Fibroblast of villous mesenchyme (primary cell): ENCODE measurements at places on chromosomes 11 and 22.

- no peak for DNase-seq
Measured at GRCh38 chr11:45393334-45393733, 107.2 kb upstream of the SYT13 start.

GRCh38 chr11:85133636-85134035 lies 493.5 kb downstream of the DLG2 start:
- DNase-seq, result no peak

DNA sequence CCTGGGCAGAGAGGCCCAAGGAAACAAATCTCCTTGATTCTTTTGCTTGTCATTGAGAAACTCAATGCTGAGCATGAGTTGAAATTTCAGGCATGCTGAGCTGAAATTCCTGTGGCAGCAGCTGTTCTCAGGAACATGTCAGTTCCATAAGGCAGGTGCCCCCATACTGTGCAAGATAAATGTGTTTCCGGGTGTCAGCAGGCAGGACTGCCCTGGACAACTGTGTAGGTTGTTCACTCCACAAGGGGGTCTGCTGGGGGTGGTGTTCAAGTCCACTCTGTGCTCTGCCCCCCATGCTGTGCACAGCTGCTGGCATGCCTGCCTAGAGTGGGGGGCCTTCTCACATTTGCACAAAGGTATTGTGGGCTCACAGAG lies 133.7 kb downstream of the CTTN start:
- DNase-seq, result no peak

DNA sequence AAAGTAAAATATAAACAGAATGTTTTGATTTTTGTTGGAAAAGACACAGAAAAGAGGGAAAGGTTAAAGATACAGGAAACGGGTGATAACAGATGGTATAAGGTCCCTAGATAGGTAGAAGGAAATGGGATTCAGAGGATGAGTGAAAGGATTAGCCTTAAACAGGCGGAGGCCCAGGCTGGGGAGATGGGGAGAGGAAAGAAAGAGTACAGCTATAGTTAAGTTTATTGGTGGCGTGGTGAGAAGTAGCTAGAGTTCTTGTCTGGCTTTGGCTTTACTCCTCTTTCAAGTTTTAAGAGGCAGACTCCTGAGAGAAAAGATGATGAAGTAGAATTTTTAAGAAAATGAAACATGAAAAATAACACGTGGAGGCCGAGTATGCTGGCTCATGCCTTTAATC lies 13.7 kb downstream of the ZBTB44 start:
- no peak for DNase-seq

GRCh38 chr22:39601180-39601535 lies 30.6 kb downstream of the CACNA1I start:
- no peak for DNase-seq

- peak; percentile 87 for DNase-seq
Measured at GRCh38 chr11:10659339-10660216, 34.0 kb downstream of the IRAG1 start.

- peak; percentile 94 for DNase-seq
Measured at GRCh38 chr22:30609260-30610185, 2.5 kb downstream of the TCN2 start.

DNA sequence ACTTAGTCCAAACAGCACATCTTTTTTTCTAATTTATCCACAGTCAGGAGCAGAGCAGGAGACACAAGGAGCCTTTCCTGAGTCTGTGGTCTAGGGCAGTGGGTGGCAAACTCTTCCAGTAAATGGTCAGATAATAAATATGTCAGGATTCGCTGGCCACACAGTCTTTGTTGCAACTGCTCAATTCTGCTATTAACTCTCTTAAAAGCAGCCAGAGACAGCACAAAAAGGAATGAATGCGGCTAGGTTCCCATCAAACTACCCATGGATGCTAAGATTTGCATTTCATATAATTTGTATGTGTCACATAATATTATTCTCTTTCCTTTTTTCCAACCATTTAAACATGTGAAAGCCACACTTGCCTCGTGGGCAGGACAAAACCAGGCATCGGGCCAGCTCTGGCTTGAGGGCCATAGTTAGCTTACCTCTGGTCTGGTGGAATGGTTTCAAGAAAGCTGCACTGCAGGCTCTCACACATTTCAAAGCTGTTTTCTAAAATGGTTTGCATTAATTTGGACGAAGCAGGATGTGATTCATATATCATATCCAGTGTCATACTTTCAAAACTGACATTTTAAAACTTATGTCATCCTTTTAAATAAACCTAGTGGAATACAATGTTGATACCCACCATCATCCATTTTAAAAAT lies 64.7 kb upstream of the CD5 start:
- DNase-seq, result no peak

GRCh38 chr11:111183706-111184105 lies 61.8 kb upstream of the POU2AF2 start:
- no peak for DNase-seq

- no peak for DNase-seq
Measured at GRCh38 chr11:65739022-65739421, 18.4 kb upstream of the RNASEH2C start.

- no peak for DNase-seq
Measured at GRCh38 chr22:32181043-32181442, 21.9 kb upstream of the C22orf42 start.

DNA sequence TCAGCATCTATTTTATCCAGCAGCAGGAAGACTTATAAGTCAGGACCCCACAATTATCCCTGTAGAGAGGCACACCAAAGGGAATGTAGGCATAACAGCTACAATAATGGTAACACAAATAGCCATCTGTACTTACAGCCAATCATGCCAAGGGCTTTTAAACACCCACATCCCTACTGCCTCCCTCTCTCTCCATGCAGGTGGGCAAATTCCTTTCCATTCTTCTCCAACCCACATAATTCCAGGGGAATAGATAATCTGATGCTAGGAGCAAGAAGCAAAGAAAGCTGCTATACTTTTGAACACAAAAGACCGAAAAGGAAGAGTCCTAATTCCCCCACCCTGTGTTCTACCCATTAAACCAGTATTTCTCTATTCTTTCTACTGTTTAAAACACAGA lies 46.7 kb downstream of the RBFOX2 start:
- DNase-seq, result no peak

DNA sequence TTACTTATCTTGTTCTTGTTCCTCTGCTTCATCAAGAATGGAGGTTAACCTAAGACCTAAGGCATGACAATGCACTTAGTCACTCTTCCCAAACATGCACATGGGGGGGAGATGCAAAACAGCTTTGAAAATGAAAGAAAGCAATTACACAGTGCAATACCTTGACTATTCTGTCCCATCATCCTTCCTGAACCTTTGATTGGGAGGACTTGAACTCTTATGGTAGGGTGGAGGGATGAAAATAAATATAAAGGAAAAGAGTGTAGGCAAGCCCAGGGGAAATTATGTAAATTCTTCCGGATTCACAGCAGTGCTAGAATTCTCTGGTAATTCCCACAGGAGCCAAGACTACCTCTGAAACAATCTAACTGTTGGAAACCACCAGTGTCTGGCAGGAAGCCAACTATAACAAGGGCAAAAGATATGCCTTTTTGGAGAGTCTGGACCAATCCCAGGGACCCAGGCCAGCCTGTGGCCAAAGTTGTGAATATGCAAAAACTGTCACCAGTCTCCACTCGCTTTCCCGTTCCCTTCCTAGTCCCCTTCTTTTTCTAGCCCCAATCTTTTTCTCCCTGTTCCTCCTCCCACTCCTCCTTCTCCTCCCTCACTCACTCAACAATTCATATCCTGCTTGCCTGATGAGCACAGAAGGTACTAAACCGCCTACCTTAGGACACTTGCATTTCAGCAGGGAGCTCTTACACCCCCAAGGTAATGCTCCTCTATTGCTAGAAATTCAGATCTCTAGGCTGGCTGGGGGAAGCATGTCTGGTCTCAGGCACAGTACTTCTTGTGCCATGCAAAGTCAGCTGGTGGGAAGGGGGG lies 2.5 kb upstream of the RCN1 start:
- peak; percentile 84 for DNase-seq

- DNase-seq, result no peak
Measured at GRCh38 chr11:71204748-71205664, 47.4 kb downstream of the SHANK2 start.

- DNase-seq, result no peak
Measured at GRCh38 chr11:67422891-67423290, 5.4 kb upstream of the RPS6KB2 start.

DNA sequence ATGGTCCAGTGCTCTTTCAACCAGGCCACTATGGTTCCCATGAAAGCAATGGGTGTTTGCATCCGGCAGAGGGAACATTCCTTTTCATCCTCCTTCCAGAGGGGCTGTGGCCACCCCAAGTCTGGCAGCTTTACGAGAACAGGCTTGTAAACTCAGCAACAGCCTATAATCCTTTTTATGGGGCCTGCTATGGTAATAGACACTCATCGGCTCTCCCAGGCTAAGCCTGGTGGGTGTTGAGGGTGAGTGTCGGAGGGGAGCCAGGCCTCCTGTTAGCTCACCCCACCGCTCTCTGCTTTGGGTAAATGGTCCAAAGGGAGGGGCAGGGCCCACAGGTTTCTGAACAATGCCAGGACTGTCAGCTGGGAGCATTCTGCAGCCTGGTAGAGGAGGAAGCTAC lies 111.6 kb upstream of the CD82 start:
- DNase-seq, result peak; percentile 54

GRCh38 chr11:87616511-87616910 lies 558.7 kb downstream of the RAB38 start:
- no peak for DNase-seq

- DNase-seq, result no peak
Measured at GRCh38 chr22:29541845-29542244, 11.7 kb downstream of the THOC5 start.

GRCh38 chr22:44685384-44686056 lies 16.5 kb upstream of the PRR5 start:
- peak; percentile 87 for DNase-seq

GRCh38 chr11:27213232-27213660 lies 149.8 kb downstream of the CCDC34 start:
- peak; percentile 91 for DNase-seq

DNA sequence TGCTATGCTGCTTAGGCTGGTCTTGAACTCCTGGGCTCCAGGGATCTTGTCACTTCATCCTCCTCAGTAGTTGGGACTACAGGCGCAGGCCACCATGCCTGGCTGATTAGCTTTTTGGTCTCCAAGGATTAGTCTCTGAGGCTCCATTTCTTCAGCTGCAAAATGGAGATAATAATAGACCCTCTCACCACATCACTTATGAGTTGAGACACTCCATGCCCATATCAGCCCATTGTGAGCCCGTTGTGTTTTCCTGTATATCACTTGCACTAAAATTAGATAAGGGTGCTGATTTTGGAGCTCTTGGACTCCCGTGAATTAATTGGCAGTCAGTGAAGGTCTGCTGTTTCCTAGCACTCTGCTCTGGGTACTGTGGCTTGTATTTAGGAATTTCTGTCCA lies 36.0 kb downstream of the DEPDC5 start:
- DNase-seq, result no peak

DNA sequence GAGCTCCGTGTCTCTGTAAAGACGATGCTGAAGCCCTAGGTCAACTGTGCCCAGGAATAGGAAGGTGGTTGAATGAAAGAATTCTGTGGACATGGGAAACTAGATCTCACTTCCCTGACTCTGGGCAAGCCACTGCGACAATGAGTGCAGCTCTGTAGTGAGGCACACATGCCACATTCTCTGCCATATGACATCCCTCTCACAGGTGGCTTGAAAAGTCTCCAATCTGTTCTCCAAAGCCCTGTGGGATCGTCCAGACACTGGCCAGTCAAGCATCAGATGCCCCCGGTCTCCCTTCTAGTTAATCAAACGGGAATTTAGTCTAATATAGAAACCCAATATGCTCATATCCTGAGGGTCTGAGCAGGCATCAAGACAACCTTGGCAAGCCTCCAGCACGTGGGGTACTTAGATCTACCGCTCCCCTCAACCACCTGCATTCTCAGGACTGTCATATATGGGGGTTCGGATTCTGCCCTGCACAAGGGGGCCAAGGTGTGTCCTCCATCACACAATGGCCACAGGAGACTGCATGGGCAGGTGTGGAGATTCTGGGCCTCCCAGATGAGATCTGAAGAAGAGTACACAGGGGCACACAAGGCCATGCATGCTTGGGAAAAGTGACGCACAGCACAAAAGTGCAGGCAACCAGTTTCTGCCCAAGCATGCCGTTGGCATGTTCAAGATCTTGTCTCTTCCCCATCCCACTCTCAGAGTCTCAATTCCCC lies 11.9 kb downstream of the DKK3 start:
- no peak for DNase-seq

DNA sequence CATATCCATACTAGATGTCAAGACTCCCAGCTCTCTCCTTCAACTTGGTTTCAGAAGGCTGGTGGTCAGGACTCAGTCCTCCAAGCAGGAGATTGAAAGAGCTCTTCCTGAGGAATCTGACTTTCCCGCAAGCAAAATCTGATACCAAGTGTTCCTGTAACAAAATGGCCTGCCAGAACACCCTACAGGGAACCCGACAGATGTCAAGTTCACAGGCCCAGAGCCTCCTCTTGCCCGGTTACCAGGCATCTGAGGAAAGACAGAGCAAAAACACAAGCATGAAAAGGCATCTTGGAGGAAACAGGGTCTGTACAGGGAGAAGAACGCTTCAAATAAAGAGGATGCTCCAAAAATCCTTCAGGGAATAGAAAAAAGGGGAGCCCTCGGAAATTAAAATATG lies 8.7 kb upstream of the KCNJ5 start:
- no peak for DNase-seq

DNA sequence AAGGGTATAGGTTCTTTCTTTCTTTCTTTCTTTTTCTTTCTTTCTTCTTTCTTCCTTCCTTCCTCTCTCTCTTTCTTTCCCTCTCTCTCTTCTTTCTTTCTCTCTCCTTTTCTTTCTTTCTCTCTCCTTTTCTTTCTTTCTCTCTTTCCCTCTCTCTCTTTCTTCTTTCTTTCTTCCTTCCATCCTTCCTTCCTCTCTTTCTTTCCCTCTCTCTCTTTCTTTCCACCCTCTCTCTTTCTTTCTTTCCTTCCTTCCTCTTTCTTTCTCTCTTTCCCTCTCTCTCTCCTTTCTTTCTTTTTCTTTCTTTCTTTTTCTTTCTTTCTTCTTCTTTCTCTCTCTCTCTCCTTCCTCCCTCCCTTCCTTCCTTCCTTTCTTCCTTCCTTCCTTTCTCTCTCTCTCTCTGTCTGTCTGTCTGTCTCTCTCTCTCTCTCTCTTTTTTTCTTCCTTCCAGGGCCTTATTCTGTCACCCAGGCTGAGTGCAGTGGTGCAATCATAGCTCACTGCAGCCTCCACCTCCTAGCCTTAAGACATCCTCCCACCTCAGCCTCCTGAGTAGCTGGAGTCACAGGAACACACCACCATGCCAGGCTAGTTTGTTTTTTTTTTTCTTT lies 26.8 kb downstream of the LIF start:
- DNase-seq, result no peak
